Esophagus squamous epithelium (tissue), 5 donors: ENCODE measurements at places on chromosomes 6 and 20.

GRCh38 chr6:14476793-14477531, 359.4 kb downstream of the CD83 start:
- DNase-seq = no peak

- no peak for DNase-seq
These were observed 23.1 kb upstream of the HMGN3 start for GRCh38 chr6:79257381-79258205.

- no peak for DNase-seq
These were observed 9.7 kb upstream of the MARCKS start for GRCh38 chr6:113847447-113847846.

GRCh38 chr6:13488896-13489237, 1.5 kb upstream of the GFOD1 start:
- DNase-seq = no peak

DNA sequence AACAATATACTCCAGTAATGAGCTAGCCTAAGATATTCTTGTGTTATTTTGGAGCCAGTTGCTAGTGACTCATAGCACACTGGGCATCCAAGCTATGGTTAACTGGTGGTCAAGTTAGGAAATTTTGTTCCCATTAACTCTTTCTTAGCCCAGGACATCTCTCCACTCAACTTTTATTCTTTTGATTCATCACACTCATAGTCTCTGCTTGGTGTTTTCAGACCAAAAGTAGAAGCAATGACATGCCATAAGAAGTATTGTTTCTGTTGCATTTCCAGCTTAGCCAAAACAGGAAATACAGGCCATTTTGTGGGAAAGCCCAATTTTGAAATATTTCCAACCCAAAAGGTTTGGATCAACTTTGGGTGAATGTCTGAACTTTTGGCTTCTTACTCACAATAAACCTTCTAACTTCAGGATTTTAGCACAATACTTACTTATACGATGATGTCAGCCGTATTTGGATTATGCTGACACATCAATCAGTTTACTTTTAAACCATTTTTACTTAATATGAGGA, 31.6 kb upstream of the CCN2 start:
- DNase-seq = no peak

DNA sequence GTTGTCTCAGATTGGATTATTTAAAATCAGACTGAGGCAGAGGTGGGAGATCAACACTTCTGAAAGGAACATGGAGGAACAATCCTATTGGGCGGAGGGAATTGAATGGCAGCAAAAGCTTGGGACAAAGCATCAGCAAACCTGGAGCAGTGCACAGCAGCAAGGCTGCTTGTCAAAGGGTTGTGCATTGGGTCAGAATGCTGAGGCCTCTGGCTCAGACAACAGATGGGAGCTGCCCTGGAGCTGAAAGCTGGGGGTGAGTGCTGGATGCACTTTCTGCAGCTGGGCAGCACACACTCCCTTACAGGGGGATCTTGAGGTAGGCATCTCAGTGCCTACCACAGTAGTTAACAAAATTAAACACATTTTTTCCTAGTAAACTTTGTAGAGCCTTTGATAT, 634.4 kb upstream of the MMS22L start:
- DNase-seq = no peak

DNA sequence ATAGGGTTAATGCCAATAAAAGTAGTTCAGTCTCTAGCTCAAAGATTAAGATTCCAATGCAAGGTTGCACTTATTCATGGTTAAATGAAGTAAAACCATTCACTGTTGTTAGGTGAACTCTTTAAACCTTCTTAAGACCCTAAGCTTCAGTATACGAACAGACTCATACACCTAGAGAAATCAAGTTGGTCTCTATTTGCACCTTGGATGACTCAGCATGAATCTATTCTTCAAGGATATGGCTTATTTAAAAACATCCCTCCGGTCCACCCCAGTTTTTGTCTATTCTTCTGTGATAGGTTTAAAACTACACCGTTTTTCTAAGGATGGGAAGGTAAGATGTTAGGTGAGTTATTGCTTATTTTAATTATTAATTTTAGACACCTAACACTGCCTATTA, 932 bp upstream of the TAAR9 start:
- no peak for DNase-seq

DNA sequence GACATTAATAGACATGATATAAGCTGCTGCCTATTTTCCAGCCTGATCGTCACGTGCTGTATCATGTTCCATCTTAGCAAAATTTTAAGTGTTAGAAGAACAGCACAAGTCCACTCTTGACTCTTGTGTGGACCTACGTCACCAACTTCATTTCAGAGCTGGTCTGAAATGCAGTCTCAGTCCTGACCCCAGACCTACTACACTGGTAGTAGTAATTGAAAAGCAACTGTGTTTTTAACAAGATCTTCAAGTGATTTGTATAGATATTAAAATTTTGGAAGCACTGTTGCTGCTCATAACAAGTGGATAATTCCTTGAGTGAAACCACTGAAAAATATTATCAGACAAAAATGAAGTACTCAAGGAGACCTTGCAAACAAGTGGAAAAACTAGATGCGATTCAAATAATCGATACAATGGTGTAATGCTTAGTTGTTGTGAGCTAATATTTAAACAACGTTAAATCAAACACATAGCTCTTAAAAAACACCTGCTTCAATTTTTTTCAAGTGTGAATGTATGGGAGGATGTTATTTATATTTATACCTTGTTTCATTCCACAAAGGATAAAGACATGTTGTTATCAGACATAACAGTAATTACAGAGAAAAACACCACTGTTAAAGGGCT, 110.9 kb upstream of the JAG1 start:
- DNase-seq = no peak

DNA sequence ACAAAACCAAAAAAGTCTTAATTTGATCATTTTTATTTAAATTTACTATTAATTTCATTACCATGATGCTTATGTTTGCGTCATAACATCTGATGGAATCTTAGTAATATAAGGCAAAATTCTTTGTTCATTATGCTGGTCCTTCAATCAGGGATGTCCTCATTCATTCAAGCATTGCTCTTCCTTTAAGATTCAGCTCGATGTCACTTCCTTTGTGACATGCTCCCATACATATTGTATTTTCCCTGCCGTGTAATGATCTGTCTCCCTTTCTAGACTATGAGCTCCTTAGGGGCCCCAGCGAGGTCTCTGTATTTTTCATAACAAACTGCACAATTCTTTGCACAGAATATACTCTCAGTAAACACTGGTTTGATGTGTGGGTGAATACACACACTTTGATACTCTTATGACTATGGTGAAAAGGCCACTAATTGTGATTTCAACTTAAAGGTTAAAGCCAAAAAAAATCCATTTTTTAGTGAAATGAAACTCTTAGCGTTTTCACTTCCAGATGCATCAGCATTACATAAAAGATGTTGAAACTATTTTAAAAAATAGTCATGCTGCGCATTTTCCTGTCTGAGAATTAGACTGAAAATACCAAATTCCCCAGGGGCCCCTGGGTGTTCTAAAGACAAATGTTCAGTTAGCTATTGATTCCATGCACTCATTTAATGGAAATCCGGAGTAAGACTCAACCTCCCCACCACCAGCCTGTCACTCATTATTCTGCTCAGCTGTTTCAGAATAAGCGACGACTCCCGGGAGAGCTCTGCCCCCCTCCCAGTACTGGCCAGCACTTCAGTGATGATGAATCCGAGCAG, 169.7 kb downstream of the ATXN1 start:
- no peak for DNase-seq

GRCh38 chr20:40462566-40462965, 226.5 kb downstream of the MAFB start:
- no peak for DNase-seq

- DNase-seq = no peak
These were observed 585 bp upstream of the DSE start for GRCh38 chr6:116369964-116370759.

DNA sequence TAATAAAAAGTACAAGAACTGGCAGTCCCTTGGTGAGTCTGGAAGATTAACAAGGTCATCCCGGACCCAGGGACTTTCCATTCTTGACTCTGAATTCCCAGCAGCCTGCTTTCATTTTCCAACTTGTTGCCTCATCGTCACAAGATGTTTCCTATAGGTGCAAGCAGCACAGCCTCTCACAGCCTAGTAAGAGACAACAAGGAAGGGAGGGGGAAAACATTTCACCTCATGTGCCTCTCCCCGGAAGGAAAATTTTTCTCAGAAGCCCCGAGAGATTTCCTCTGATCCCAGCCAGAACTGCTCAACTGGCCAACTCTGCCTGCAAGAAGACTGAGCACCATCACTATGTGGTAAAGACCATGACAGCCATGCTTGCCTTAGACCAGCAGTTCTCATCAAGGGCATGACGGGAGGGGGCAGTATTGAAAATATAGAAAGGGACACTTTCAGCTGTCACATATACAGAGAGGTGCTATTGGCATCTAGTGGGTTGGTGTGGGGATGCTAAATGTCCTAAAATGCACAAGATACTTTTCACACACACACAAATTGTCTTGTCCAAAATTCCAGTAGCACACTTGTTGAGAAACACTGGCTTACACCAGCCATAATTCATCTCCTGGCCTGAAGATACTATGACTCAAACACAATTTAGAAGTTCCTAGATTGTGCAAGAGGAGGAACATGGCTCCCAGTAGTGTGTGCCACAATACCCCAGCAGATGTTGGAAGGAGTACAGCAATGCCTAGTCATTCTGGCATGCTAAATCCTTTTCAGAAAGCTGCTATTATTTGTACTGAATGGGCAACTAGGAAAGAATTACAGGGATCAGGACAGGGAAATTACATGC, 10.8 kb upstream of the WTAP start:
- DNase-seq = no peak

- DNase-seq = no peak
These were observed 456.8 kb upstream of the GJE1 start for GRCh38 chr6:141675957-141676356.

GRCh38 chr6:41332241-41332640, 3.2 kb upstream of the NCR2 start:
- no peak for DNase-seq

- DNase-seq = no peak
These were observed 69.6 kb upstream of the SMIM28 start for GRCh38 chr6:138307816-138308730.

- DNase-seq = no peak
These were observed 190.8 kb upstream of the LAMP5 start for GRCh38 chr20:9323622-9324021.

DNA sequence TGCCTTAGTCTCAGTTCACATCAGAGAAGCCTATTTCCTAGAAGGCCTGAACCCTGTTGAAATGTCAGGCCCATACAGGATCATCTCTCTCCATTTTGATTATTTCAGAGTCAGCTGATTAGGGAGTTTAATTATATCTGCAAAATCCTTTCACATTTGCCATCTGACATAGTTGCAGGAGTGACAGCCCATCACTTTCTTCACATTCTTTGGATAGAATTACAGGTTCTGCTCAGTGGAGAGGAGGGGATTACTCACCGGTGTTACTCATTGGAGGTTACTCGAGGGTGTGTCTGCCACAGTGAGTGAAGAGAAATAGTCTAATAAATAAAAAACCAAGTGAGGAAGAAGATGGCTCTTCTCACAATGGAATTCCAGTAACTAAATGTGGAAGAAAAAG, 216.8 kb downstream of the TMEM242 start:
- DNase-seq = no peak

DNA sequence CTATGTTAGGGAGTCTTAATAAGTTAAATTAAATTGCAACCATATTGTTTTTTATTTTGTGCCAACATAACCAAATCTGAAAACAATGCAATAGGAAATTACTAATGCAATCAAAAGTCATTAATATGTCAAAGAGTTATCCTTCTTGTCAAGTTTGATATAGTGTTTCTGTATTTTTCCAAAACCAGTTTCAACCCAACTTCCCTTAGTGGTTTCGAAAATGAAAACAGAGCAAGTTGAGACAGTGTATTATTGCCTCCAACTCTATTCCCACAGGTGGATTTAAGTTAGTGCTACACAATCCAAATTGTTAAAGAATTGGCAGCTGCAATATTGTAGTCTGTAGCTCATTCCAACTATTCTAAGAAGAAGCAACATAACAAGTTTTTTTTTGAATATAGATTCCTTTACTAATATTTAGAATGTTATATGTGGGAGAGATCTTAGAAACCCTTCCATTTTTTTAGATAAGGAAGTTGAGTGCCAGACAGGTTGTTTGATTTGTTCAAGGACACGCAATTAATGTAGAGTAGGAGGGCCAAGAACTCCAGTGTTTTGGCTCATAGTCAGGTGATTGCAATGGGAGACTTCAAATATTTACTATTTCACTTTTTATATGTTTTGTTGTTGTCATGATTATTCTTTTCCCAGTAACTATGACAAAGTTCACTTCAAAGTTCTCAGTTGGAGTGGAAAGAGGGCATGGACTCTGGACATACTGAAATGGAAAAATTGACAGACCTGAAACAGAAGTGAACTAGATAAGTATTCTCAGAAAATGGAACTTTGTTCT, 282.4 kb upstream of the HSF2 start:
- no peak for DNase-seq

DNA sequence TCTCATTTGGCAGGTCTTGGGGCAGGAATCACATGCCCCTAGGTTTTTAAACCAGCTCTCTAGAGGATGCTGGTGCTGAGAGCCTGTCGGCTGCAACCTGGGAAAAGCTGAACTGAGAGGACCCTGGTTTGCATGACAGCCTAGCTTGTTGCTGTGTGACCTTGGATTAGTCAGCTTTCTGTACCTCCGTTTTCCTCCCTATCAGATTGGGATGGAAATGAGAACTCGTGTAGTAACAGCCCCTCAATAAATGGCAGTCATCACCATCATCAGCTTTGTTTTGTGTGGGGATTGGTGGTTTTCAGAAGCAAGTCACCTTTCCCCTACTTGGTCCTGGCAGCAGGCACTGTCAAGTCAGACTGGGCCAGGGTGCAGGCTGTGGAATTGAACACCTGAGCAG, 75.2 kb upstream of the MYL9 start:
- DNase-seq = no peak

DNA sequence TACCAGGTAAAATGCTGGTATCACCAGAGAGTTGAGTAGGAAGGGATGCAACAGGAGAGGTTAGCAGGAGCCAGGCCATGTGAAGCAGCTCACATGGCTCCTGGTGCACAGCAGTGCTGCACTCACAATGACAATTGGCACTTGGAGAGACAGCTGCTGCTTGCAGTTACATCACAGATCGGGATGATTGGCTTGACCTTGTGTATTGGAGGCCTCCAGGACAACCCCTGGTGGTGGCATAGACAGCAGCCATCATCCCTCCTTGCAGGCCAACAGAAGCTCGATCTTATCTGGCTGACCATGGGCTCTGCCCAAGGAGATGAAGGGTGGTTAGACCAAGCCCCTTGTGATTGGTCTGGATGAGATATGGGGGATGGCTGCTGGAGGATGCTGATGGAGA, 73.0 kb downstream of the EYA2 start:
- no peak for DNase-seq

- DNase-seq = no peak
These were observed 1.3 kb downstream of the BTNL2 start for GRCh38 chr6:32405656-32406055.

GRCh38 chr6:125173341-125174095, 19.9 kb downstream of the TPD52L1 start:
- DNase-seq = no peak

DNA sequence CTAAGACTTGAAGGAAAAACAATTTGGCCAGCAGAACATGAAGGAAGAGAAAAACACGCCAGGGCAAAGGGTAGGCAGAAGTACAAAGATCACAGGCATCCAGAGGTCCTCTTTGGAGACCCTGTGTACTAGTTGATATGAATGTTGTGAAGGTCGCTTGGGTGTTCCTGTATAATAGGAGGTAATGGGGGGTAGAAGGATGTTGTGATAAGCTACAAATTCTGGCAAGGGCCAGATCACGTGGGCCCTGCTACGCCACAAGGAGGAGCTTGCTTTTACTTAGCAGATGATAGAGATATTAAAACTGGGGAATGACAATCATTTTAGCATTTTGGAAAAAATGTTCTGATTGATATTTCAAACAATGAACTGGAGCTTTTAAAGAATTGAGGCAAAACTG, 878 bp upstream of the HLA-DMA start:
- DNase-seq = no peak
